Stimulated activated CD8-positive, alpha-beta memory T cell treated with anti-CD3 and anti-CD28 coated beads, Interleukin-7, amount 100 ng/mL, for 48 hours (primary cell): ENCODE measurements at places on chromosomes 2 and 18.

DNA sequence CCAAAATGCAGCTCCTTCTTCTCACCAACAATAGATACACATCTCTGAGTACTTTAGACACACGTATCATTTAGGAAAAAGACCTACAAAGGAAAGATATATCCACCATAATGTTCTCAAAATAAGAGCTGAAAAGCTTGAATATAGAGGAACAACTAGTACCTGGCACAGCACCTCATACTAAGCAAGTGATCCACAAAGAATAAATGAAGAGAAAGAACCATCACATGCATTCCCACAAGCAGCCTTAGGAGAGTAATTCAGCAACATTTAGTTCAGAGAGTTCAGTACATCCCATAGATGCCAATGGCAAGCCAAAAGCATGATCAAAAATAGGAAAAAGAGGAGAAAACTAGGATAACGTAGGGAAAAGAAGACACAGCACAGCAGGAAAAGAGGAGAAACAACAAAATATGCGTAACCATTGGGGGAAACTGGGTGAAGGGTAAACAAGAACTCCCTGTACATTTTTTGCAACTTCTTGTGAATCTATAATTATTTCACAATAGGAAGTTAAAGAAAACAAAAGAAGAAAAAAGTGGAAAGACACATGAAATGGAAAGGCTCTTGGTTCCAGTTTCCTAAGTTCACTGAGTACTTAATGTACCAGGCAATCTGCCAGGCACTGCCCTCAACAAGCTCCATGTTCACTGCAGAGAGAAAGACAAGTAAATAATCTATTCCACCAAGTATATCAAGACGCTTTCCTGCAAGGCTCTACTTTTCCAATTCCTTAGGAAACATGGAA lies 22.3 kb downstream of the CLASP1 start:
- no peak for DNase-seq

DNA sequence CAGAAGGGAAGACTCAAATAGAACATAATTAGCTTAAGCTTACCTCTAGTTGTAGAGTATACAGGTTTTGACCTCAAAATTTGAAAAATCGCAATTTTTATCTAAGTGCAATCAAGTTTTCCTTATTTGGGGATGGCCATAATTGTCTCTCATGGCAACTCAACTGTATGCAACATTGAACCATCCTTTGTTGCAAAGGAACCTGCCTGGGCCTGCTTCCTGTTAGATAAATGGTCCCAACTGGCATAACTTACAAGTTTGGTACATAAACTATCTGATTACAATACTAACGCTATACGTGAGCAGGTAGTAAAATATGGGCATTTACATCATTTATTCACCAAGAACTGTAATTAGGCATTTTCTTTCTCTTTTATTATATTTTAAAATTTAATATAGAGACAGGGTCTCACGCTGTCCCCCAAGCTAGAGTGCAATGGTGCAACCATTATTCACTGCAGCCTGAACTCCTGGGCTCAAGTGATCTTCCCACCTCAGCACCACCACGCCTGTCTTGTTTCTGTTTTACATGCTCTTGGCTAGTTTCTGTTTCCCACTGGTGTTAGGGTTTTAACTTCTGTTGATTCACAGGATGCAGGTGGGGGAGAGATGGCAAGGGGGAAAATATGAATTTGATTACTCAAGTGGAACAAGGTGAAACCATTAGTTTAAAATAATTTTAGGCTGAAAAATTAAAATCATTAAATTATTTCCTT lies 55.3 kb upstream of the B3GNT2 start:
- no peak for DNase-seq

- DNase-seq = no peak
Observed at GRCh38 chr2:227482638-227483340, 10.8 kb downstream of the AGFG1 start.

GRCh38 chr2:134181219-134181618 lies 72.7 kb upstream of the MGAT5 start:
- no peak for DNase-seq

- DNase-seq = no peak
Observed at GRCh38 chr2:147182260-147182659, 662.6 kb upstream of the ACVR2A start.

- DNase-seq = no peak
Observed at GRCh38 chr2:196136151-196136550, 35.2 kb downstream of the STK17B start.

DNA sequence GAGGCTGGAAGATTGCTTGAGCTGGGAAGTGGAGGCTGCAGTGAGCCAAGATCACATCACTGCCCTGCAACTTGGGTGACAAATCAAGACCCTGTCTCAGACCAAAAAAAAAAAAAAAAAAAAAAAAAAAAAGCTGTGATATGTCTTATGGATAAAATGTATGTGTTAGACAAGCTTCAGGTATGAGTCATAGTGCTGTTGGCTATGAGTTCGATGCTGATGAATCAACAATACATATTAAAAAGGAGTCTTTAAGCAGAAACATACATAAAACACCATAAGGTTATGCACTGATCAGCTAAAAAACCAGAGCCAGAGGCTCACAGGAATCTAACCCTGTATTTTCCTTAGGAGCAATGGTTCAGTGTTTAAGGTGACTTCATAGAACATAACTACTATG lies 332.3 kb downstream of the NCKAP5 start:
- no peak for DNase-seq

DNA sequence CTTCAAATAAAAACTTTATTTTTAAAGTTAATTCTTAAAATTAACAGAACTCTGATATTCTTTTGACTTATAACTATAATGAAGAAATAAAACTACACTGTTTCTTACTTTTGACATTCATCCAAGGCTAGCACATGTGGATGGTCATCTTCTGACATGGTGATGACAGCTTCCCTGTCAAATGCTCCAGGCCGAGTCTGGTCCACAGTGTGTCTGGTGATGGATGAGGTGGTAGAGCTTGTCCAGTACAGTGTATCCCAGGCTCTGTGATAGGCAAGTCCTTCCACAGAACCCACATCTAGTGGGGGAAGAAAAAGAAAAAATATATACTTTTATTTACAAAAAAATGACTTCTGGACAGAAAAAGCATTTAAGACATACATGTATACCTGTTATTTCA lies 1529.5 kb downstream of the LRP1B start:
- no peak for DNase-seq

DNA sequence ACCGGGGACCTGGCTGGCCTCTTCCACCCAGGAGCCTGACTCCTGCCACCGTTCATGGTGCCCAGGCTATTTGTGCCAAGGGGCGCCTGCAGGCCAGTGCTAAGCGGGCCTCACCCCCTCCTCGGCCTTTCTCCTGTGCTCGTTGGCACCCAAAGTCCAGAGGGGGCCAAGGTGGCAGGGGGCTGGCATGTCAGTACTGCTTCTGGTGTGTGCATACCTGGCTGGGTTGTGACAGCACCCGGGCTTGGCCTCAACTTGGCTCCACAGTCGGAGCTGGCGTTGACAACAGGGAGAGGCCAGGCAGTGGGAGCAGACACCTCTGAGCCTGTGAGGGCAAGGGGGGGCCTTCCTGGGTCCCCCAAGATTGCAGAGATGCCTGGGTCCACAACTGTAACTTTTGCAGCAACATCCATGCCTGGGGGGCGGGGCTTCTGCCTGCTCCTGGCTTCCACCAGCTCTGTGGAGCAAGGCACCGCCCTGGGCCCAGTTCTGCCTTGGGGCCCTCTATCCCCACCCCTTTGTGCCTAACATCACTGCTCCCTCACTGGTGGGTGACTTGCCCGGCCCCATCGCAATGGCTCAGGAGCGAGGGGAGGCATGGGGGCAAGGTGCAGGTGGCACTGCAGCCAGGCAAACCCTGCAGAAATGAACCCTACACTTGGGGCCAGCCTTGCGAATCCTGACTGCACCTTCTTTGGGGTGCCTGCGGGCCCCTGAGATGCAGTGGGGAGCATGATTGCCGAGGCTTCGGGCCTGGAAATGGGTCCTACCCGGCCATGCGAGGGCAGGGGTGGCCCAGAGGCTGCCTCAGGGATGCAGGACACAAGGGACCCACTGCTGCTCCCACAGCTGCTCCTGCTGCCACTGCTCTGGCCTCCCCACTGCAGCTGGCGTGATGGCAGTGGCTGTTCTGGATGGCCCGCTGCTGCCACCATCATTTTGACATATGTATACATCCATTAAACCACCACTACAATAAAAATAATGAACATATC lies 35.9 kb downstream of the PTPN4 start:
- no peak for DNase-seq

DNA sequence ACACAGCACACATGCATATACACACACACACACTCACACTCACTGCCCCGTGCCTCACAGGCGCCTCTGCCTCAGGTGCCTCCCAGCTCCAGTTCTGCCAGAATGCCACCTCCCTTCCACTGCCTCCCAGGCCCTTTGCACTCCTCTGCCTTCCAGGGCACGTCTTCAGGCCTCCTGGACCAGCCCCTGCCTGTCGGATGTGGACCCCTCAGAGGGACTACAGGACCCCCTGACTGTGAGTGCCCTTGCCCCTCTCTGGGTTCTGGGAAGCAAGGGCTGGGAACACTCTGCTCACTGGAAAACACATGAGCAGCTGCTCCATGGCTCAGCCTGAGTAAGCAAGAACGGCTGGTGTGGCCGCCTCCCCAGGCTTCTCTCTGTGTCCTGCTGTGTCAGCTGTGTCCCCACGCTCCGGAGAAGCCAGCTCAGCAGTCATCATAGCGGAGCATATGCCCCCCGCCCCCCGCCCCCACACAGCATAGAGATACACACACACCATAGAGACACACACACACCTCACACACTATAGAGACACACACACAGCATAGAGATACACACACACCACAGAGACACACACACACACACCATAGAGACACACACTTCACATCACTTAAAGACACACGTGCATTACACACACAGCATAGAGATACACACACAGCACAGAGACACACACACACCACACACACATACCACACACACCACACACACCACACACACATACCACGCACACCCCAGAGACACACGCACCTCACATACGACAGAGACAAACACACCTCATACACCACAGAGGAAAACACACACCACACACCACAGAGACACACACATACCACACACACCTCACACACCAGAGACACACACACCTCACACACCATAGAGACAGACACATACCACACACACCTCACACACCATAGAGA lies 271.3 kb downstream of the CYRIA start:
- DNase-seq = no peak

GRCh38 chr2:241036397-241036963 lies 38.1 kb downstream of the SNED1 start:
- peak; percentile 33 for DNase-seq

GRCh38 chr18:5197032-5197434 lies at the start of gene AKAIN1:
AKAIN1 (minus strand) TSS chr18:5197257; CDS start chr18:5197053, 204 bp downstream.
- no peak for DNase-seq

DNA sequence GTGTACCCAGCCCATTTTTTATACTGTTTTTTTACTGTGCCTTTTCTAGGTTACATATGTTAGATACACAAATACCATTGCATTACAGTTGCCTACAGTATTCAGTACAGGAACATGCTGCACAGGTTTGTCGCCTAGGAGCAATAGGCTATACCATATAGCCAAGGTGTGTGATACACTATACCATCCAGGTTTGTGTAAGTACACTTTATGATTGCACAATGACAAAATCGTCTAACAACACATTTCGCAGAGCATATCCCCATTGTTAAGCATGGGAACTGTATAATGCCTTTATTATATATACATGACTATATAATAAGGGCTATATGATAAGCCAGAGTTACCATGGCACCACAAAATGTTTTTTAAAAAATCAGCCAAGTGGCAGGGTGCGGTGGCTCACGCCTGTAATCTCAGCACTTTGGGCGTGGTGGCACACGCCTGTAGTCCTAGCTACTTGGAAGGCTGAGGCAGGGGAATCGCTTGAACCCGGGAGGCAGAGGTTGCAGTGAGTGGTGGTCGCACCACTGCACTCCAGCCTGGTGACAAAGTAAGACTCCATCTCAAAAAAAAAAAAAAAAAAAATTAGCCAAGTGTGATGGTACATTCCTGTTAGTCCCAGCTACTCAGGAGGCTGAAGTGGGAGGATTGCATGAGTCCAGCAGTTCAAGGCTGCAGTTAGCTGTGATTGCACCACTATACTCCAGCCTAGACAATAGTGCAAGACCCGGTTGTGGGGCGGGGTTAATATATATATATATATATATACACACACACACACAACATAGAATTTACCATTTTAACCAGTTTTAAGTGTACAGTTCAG lies 2.8 kb upstream of the CENPA start:
- no peak for DNase-seq

DNA sequence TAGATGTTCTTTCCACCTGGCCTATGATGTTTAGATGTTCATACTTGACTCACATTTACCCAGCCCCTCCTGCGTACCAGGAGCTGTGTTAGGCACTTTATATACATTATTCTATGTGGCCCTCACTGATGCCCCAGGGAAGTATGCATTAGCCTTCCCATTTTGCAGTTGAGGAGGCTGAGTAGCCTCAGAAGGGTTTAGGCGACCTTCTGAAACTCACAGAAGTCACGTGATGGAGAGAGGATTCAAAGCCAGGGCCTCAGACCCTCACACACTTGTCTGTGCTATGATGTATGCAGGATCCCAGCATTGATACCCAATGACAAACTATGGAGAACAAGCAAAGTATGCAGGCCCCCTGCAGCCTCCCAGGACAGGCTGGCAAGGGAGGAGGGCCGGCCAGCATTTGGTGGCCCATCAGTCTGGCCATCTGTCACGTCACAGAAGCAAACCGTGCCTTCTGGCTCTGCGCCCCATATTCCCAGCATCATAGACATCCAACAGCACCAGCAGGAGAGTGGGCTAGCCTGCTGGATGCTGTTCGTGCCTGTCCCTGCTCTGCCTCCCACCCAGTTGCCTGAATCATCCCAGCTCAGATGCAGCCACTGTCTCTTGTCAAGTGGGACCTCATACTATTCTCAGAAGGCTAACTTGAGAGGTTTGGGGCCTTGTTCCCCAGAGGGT lies 33.6 kb downstream of the EHD3 start:
- DNase-seq = no peak

DNA sequence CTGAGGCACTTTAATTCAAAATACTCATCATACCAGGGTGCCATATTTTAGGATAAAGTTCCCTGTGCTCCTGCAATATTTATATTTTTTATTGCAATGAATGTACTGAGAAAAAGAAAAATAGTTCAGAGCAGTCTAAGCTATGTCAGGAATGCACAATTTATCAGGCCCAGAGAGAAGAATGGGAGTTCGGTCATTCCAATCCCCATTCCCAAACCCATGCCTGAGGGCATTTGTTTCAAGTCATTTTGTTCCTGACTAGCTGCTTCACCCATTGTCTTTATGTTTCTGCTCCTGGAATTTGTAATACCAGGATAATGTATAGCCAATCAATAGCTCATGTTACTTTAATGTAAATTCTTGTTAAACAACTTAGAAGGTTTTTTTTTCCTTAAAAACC lies 24.4 kb upstream of the FTCDNL1 start:
- DNase-seq = no peak
